Endodermal cell (in vitro differentiated cells): ENCODE measurements at places on chromosomes 7 and 10.

DNA sequence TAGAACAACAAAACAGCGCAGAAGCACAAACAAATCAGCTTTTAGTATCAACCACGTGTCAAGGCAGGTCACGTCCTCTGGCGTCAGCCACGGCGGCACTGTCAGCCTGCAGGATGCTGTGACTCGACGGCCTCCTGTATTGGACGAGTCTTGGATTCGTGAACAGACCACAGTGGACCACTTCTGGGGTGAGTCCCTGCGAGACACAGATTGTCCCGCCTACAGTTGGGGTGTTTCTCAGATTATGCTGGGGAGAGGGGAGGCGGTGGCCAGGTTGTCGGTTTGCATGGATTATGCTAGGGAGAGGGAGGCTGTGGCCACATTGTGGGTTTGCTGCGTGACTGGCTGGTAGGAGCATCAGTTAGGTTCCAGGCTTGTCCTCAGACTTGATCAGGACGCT lies 9.7 kb downstream of the SUN1 start:
- DNase-seq = no peak

DNA sequence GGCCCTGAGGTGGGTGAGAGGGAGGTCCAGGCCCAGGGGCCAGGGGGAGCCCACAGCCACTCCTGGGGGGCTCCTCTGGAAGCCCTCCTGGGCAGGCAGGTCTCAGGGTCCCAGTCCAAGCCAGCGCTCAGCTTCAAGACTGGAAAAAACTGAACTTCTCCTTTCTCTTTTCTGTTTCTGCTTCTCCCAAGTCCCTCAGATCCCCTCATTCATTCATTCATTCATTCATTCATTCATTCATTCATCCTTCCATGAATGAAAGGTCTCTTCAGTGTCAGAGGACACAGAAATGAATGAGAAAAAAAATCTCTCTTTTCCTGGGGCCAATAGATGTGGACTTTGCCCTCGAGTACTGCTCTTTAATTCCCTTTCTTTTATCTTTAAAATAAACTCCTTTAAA lies 34.6 kb upstream of the PSMG3 start:
- no peak for DNase-seq

GRCh38 chr7:28144266-28144665 lies 36.3 kb downstream of the JAZF1 start:
- DNase-seq = peak; percentile 88

DNA sequence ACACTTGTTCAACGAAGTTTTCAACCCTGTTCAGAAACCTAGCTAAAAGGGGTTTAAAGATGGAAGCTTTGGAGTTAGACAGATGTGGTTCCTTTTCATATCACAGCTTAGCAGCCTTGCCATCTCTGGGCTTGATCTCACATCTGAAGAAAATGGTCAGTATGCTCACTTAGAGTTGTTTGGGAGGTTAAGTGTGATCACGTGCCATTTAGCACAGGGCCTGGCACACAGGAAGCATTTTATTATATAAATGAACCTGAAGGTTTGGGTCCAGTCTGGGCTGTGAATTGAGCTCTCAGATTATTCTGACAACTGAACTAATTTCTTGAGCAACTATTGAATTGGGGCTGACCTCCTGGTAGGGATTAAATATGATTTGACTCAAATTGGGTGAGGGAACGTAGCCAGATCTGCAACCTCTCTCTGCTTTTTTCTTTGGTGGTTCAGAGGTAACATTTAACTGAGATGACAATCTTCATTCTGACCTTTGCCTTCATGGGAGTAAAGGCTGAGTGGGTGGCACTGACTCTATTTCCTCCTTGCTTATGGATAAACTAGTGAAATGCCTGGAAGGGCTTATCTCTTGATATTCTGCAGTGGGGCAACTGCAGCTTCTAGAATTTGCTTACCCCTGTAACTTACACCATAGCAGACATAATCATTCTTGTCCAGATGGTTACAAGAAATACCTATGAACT lies 10.2 kb upstream of the HKDC1 start:
- no peak for DNase-seq

DNA sequence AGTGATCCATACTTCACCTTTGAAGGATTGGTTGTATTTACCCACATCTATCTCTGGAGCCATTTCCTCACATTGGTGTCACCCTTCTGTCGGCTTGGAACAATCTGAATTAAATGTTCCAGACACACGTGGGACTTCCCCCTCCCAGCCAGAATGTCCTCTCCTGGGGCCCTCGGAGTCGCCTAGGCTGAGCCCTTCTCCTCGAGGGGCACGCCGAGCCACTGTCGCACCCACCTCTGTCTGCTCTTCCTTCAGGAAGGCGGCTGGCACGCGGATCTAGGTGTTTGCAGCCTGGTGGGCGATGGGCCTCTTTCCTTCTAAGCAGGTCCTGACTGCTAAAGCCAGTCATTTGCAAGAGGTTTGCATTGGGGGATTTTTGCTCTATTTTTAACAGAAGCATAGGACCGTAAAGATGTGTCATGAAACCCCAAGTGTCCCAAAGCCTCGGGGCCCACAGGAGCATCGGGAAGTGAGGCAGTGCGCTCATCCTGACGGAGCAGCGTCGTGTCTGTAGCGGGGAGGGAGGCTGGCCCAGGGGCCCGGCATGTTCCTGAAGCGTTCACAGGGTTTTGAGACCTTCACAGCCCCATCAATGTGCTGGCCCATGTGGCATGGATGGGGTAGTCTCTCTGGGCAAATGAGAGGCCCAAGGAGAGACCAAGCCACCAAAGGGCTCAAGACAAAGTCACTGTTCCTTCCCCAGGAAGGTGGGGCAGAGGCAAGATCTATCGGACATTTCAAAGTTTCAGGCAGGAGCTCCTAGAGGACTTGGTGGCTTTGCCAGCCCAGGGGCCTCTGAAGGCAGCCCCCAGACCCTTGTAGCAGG lies 86.7 kb downstream of the RGS10 start:
- DNase-seq = no peak

DNA sequence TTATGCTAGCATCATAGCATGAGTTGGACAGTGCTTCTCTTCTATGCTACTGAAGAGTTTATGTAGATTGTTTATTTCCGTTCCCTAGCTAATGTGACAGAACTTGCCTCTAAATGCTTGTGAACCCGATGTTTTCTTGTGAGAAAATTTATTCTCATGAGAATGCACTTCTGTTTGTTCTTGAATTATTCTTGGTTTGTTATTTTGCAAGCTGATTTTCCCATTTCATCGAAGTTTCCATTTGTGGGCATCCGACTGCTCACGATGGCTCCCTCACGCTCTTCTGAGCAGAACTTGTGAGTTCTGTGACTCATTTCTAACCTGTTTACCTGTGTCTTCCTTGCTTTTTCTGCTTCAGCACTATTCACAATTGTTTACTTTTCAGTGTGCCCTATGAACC lies 59.9 kb downstream of the WDFY4 start:
- no peak for DNase-seq

- no peak for DNase-seq
Measured at GRCh38 chr7:14685167-14685566, 217.4 kb downstream of the DGKB start.
